Right hindlimb (tissue), 1 donor: ENCODE measurements at places on chromosomes 3 and 15.

- no peak for DNase-seq
Measured at GRCh38 chr3:150764566-150764965, 1.6 kb upstream of the SIAH2 start.

DNA sequence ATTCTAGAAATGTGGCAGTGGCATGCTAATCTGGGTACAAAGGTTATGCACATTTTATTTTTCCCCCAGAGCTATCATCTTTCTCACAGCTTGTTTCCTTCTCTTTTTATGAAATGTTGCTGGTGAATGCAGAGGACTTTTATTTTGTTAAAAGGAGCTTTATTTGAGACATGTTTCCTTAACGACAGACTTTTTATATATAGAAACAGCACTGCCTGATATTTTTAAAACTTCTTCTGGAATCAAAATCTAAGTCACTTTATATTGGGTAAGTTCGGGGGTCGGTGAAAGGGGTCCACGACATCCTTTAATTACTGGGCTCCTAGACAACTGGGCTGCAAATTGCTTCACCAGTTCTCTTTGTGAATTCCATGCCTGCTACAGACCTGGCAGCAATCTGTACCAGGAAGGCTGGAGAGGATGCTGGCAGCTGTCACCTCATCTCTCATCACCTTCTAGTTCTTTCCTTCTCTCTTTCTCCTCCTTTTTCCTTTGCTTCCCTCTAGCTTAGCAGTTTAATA, 464.7 kb downstream of the PDCD6IP start:
- peak; percentile 50 for DNase-seq

GRCh38 chr15:31266712-31267111, 59.9 kb upstream of the KLF13 start:
- DNase-seq = peak; percentile 13

DNA sequence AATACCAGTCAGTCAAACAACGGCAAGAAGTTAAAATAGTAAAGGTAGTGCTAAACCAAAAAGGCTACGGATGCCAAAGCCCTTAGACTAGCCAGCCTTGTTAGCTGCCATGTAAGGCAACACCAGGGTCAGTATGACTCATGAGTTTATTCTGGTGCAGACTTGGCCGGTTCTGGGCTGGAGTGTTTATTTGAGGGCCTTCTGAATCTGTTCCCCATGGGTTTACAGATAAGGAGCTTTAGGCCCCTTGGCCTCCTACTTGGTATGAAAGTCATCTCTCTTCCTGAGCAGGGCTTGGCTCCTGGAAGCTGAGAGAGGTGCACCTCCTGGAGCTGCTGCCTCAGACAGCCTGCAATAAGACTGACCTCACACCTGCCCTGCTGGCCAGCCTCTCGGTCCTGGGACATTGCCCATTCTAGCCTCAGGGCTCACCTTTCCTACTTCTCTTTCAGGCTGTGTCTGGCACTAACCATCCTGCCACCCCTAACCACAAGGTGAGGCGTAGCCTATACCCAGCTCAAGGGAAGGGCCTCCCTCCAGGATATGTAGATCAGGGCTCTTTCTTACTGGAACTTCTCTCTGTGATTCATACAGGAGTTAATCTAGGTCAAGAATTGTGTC, 10.4 kb upstream of the RTP1 start:
- DNase-seq = no peak

DNA sequence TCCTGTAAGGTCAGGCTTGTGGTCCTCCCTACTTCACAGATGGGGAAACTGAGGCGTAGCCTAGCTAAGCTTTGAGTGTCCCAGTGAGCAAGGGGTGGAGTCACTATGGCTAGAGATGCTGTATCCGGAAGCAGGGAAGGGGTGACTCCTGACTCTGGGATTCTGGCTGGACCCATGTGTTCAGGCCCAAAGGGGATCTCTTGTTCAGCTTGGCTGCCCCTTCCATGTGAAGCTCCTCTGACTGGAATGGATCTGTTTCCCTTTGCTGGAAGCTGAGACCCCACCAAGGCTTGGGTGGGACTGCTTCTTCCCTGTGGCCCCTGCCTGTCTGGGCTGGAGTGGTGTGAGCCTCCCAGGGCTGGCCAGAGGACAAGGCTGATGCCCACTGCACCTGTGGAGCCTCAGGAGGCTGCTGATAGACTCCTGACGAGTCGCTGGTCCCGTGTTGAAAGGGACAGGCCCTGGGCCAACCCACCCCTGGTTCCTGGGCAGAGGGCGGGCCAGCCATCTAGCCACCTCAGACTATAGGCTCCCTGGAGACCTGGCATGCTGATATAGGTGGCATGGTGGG, 1.0 kb downstream of the MAPKAPK3 start:
- DNase-seq = peak; percentile 55

GRCh38 chr3:176078906-176079305, 1118.4 kb downstream of the TBL1XR1 start:
- no peak for DNase-seq

DNA sequence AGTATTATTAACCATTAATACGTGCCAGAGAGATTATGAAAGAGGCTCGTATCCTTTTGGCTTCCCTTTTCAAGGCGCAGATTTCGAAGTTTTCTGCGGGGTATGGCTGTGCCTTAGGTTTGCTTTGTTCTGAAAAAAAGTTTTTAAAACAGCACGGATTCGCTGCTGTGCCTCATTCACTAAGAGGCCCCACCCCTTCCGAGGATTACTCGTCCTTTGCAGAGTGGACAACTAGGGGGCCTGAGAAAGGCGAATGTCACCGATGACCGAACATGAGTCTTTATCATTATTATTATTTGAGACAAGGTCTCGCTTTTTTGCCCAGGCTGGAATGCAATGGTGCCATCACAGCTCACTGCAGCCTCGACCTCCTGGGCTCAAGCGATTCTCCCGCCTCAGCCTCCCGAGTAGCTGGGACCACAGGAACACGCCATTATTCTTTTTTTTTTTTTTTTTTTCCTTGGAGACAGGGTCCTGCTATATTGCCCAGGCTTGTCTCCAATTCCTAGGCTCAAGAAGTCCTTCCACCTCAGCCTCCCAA, 684 bp upstream of the RPS27L start:
- DNase-seq = peak; percentile 76

DNA sequence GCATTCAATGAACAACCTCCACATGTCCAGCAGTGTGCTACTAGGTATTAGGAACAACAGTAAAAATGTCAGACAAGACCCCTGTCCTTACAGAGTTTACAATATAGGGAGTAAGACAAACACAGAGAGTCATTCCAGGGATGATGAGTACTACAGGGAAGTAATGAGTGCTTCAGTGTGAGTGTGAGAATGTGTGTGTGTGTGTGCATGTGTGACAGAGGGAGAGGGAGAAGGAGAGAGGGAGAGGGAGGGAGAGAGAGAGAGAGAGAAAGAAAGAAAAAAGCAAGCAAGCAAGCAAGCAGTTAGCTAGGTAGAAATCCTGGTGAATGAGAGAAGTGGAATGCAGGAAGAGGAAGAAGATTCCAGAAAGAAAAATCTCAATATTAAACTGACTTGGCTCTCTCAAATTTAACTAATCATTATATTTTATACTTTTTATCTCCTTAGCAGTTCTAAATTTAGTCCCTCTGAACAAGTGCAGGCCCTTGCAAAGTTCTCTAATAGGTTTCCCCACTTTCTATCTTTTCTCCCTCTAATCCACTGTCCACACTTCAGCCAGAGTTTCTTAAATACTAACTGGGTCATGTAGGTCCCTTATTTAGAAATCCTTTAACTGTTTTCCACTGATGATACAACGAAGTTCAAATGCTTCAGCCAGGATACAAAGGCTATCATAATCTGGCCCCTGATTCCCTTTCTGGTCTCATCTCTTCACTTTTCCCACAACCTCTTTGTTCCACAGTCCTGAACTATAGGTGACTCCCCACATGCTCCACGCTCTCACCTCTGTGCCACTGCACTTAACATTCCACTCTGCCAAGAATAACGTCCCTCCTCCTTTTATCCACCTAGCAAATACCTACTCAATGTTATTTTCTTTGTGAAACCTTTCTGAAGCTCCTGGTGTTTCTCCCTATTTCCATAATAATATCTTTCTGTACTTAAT, 10.3 kb downstream of the DCBLD2 start:
- DNase-seq = no peak
